ENCODE measurements at places on chromosomes 7 and 10.

DNA sequence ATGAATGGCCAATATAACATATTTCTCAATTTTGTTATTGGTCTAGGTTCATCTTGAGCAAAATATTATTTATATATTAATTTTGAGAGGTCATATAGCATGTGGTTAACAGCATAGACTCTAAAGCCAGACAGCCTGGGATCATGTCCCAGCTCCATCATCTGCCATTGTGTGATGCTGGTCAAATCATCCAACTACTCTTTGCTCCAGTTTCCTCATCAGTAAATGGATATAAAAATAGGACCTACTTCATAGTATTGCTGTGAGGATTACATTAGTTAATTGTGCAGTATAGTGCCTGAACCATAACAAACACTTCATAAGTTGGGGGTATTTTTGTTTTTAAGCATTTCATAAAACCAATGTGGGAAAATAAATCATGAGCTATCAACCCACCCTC is 199.0 kb downstream of the KIAA1217 start:
- DNase-seq = no peak

GRCh38 chr10:122746408-122746807 is 46.8 kb upstream of the C10orf120 start:
- no peak for DNase-seq

DNA sequence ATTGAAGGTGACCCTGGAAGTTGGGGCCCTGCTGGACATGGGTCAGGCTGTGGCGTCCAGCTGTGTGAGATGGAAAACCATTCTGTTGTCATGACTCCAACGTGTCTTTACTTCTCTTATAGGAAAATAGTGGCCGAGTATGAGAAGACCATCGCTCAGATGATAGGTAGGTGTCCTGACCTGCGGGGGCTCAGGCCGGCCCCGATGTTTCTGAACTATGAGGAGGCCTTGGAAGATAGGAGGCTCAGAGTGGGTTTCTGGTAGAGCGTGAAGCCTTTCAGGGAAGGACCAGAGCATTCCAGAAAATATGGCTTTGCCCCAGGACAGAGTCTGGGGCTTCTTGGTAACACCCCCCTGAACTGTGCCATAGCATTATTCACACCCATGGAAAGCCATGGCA is 29.3 kb upstream of the BTBD16 start:
- no peak for DNase-seq

DNA sequence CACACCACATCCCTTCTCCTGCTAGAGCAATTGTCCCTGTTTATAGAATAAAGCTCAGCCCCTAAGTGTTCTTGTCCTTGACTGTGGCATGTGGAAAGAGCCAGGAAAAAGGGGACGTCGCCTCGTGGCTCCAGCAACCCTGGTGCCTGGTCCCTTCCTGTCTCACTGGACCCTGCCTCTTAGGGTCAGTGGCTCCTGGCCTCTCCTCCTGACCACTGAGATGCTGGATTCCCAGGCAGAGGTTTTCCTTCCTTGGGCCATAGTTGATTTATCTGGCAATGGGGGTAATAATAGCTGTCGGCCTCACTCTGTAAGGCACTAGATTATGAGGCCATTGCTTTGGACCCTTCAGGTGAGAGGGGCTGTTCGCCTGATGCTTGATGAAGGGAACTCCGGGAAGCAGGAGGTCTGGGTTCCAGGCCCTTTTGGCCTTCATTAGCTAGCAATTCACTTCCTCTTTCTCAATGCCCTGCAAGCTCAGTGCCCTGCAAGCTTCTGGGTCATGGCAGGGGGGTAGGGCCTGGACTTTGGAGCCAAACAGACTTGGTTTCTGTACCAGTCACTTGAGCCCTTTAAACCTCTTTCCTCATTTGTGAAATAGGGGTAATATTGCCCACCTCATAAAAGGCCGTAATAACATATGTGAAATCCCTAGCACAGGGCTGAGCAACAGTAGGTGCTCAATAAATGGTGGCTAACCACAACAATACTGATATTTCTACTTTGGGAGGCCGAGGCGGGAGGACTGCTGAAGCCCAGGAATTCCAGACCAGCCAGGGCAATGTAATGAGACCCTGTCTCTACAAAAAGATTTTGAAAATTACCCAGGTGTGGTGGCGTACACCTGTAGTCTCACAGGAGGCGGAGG is 1.1 kb downstream of the ASL start:
- DNase-seq = no peak

GRCh38 chr10:87654212-87654611 is 5.5 kb upstream of the PAPSS2 start:
- DNase-seq = no peak

DNA sequence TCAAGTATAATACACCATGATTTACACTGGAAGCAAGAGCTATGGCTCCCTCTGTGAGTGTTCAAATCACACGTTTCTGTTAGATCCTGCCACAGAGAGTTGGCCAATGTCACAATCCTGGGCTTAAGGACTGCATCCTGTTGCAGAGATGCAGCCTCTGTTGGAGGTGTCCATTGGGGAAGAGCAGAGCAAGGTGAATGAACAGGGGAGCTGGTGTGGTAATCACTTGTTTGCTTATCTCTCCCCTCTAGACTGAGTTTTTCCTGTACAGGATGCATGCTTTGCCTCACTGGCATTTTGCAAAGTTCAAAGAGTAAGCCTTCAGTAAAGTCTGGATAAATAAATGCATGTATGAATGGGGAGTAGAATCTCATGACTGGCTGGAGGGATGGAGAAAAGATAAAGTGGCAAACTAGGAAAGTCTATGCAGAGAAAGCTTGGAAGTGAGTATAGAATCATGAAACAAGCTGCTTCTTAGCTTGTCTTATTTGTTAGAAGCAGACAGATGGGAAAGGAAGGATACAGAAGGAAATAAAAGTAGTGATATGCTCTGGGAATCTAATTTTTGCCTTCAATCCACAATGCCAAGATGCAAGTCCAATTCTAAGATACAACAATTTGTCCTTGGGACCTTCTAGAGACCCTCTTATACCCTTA is 605.9 kb downstream of the KCNMA1 start:
- no peak for DNase-seq

GRCh38 chr7:121259826-121260225 is 69.0 kb upstream of the WNT16 start:
- DNase-seq = no peak

GRCh38 chr10:74973741-74974392 is 137.6 kb upstream of the SAMD8 start:
- no peak for DNase-seq

- no peak for DNase-seq
Observed at GRCh38 chr10:91050371-91051034, 129.6 kb upstream of the ANKRD1 start.

- no peak for DNase-seq
Observed at GRCh38 chr7:80770061-80770460, 131.6 kb downstream of the CD36 start.

DNA sequence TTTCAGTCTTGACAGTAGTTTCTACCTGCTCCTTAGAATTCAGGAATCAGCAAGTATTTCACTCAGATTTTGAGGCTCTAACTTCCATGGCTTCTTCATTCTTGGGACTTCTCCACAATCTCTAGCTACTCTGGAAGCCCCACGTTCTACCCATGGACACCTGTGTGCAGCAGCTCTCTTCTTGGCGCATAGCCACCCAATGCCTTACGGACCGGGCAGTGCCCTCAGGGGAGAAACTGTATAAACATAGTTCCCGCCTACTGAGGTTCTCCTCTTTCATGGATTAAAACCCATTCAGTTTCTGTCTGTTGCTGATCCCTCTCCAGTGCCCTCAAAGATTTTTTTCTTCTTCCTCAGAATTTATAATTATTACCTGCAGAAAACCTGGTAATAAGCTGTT is 177.1 kb downstream of the SORCS1 start:
- DNase-seq = no peak

DNA sequence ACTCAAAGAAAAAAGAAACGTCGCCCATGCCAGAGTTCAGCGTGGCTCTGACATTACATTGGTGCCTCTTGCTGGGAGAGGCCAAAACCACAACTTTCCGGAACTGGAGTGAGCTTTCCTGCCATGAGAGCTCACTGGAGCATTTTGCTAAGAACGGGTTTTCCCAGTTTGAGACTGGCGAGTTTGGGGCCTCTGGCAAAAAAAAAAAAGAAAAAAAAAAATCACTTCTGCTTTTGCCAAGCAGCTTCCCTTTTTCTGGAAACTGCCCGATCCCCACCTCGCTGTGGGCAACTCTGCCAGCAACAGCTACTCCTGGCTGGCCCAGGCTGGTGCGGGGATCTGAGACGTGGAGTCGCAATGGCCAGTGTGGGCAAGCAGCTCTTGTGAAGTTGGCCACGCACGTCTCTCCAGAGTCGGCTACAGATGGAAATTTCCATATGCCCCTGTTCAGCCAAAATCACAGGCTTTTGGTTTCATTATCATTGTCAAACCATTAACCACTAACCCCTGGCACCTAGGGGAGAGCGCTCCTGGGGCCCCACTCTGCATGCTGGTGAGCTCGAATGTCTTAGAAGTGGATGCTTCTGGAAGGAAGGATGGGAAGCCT is 25.7 kb downstream of the PRKAG2 start:
- no peak for DNase-seq

GRCh38 chr7:131285556-131285955 is 42.1 kb upstream of the MKLN1 start:
- DNase-seq = no peak

- no peak for DNase-seq
Observed at GRCh38 chr10:125116652-125117310, 43.6 kb downstream of the CTBP2 start.

GRCh38 chr10:103750836-103751235 is 104.5 kb downstream of the SH3PXD2A start:
- DNase-seq = no peak

DNA sequence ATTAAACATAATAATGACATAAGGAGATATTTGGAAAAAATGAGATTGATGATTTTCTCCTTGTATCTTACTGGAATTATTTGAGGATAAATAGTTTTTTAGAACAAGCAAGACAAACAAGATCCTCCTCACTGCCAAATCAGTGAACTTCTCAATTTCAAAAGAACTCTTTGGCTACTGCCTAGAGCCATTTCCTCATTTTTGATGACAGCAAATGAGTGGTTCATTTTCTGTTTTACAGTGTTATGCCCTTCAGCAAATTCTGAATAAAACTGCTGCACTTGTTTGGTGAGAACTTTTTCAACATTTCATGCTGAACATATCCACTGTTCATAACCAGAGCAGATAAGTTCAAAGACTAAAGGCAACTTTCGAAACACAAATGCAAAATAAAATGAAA is 42.5 kb upstream of the AHR start:
- no peak for DNase-seq

DNA sequence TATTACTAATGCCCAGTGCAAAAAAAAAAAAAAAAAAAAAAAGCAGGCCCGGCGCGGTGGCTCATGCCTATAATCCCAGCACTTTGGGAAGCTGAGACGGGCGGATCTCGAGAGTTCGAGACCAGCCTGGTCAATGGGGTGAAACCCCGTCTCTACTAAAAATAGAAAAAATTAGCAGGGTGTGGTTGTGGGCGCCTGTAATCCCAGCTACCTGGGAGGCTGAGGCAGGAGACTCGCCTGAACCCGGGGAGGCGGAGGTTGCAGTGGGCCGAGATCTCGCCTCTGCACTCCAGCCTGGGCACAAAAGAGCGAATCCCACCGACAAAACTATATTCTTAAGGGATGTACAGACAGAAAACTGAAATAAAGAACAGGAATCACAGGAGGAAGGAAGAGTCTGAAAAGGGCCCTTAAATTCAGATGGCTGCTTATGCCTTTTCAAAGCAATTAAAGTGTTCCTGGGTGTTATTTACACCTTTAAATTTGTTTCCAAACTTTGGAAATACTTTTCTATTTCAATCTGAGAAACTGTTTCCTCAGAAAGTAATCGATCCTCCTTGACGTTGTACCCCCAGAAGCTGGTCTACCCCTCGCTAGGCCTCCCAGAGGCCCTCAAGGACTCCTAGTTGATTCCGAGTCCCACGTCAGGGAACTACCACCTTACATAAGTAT is 2.0 kb upstream of the KMT2E start:
- DNase-seq = no peak

DNA sequence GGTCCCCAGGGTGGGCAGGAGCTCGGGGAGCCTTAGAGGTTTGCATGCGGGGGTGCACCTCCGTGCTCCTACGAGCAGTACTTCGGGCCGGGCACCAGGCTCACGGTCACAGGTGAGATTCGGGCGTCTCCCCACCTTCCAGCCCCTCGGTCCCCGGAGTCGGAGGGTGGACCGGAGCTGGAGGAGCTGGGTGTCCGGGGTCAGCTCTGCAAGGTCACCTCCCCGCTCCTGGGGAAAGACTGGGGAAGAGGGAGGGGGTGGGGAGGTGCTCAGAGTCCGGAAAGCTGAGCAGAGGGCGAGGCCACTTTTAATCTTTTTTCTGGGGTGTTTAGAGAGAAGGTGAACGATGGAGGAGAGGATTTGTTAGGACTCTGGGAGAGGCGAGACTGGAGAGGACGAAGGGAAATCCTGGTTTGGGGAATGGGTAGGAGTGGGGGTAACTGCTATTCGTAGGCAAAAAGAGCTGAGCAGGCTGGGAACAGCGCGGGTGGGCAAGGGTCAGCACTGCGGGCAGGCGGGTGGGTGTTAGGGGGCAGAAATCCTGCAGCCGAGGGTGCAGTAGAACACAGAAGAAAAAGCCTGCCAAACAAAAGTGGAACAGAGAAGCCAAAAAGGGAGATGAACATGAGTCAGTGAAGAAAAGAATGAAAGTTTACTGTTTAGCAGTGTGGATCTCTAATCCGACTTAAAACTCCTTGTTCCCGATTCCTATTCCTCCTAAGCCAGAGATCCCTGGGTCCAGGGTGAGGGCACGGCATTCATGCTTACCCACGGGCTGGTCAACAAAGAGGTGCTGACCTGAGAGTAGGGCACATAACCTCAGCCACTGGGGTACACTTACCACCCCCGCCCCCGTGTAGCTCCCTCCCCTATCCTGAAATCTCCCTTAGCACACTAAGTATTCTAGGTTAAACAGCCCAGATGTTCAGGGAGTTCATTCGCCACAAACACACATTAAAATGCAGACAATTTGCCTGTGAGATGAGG is 26.9 kb downstream of the PRSS2 start:
- DNase-seq = no peak

- DNase-seq = no peak
Observed at GRCh38 chr7:77867537-77867865, 68.9 kb downstream of the PHTF2 start.

DNA sequence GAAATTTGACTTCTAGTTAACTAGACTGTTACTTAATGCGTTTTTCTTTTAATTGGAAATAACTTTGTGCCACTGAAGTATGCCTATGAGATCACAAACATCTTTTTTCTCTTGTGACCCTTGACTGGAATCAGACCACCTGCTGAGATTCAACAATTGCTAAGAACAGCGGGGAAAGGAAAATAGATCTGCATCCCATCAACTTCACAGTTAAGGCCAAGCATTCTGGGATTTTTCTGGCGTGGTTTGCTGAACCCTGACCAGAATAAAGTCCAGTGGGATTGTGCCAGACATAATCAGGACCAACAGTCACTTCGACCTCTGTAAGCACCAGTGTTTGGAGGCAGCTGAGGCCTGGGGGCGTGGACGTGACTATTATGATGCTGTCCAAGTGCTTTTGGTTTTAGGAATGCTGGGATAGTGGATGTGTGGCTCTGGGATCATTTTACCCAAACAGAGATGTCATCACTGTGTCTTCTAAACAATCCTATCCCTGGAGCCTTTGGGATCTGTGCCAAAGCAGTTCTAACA is 373.3 kb upstream of the PRKCQ start:
- DNase-seq = no peak

DNA sequence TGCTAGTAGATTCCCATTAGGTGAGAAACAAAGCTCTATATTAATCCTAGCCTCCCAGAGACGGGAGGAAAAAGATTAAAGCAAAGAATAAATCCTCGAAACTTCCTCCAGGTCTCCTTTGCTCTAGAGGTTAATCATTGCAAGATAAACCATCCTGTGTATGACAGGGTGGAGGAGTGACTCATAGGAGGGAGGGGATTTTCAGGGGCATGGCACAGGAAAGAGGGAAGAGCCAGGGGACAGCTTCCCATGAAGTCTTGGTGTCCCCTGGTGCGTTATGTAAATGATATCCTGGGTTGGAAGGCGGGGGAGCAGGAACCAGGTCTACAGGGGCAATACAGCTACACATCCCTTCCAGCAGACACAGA is 780 bp downstream of the CYP3A5 start:
- no peak for DNase-seq

All from fibroblast of skin of left biceps (primary cell).